ENCODE measurements at places on chromosomes 5 and 9. TPM values are rescaled to one million over a fixed set of nuclear protein-coding genes. Genes with fewer than 3 reads are reported as not detected.

The PCDHGA7 gene
- not detected for total RNA-seq

The C9orf50 gene
- total RNA-seq = not detected

The TYRP1 gene
- not detected for total RNA-seq

The ECM2 gene
- not detected for total RNA-seq

The PRR16 gene
- total RNA-seq = not detected

The CEP78 gene
- total RNA-seq = 40.7 TPM

The TMEM252 gene
- total RNA-seq = not detected

The RAB3C gene
- not detected for total RNA-seq

The ARSI gene
- total RNA-seq = not detected

The TTC16 gene
- total RNA-seq = 0.62 TPM

The LECT2 gene
- not detected for total RNA-seq

GRCh38 chr5:1476181-1476966 lies 31.1 kb upstream of the SLC6A3 start:
- no peak for DNase-seq

- no peak for DNase-seq
Measured at GRCh38 chr5:137320056-137321045, 178.8 kb downstream of the SPOCK1 start.

DNA sequence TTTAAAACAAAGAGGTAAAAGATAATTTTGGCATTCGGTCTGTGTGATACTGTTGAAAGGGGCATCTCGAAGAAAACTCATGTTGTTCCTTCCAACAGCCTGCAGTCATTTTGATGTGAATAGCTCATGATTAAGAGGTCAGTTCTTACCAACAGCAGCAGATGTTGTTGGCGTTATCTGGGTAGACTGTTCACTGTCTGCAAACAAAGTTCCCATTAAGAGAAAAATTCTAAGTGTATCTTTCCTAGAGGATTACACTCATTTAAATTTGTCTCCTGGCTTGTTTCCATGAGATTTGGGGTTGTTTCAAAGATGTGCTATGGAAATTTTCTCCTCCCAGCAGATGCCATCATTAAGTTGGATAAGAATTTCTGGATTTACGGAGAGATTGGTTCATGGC lies 138.2 kb upstream of the RORB start:
- no peak for DNase-seq

- no peak for DNase-seq
Measured at GRCh38 chr9:36987891-36988290, 46.2 kb downstream of the PAX5 start.

- DNase-seq = no peak
Measured at GRCh38 chr9:123282362-123283047, 14.1 kb upstream of the STRBP start.

- DNase-seq = no peak
Measured at GRCh38 chr5:107373549-107374263, 297.0 kb downstream of the EFNA5 start.

GRCh38 chr5:143758750-143759149 lies 53.2 kb upstream of the HMHB1 start:
- DNase-seq = no peak

- DNase-seq = no peak
Measured at GRCh38 chr9:82531795-82532194, 531.1 kb downstream of the RASEF start.

GRCh38 chr5:157288405-157289163 lies 22.7 kb downstream of the CYFIP2 start:
- DNase-seq = no peak

- no peak for DNase-seq
Measured at GRCh38 chr9:106450549-106450948, 412.4 kb upstream of the ZNF462 start.

DNA sequence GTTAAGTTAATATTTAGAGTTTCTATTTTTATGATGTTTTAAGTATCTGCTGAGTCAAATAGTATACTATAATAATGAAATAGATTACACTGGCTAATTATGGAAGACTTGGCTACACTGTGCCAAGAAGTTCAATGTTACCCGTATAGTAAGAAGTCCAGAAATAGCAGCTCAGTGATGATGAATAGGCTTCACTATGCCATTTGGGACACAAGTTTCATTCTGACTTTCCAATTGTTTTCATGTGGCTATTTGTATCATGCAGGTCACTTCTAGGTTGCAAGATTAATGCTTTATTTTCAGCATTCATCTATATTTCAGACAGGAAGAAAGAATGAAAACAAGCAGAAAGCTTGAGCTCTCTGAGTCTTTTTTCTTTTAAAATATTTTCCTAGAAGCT lies 194.5 kb upstream of the RIOK2 start:
- DNase-seq = no peak

GRCh38 chr9:131476777-131477345 lies 25.9 kb upstream of the POMT1 start:
- no peak for DNase-seq

GRCh38 chr9:68896486-68896885 lies 117.4 kb downstream of the PRKACG start:
- DNase-seq = no peak

DNA sequence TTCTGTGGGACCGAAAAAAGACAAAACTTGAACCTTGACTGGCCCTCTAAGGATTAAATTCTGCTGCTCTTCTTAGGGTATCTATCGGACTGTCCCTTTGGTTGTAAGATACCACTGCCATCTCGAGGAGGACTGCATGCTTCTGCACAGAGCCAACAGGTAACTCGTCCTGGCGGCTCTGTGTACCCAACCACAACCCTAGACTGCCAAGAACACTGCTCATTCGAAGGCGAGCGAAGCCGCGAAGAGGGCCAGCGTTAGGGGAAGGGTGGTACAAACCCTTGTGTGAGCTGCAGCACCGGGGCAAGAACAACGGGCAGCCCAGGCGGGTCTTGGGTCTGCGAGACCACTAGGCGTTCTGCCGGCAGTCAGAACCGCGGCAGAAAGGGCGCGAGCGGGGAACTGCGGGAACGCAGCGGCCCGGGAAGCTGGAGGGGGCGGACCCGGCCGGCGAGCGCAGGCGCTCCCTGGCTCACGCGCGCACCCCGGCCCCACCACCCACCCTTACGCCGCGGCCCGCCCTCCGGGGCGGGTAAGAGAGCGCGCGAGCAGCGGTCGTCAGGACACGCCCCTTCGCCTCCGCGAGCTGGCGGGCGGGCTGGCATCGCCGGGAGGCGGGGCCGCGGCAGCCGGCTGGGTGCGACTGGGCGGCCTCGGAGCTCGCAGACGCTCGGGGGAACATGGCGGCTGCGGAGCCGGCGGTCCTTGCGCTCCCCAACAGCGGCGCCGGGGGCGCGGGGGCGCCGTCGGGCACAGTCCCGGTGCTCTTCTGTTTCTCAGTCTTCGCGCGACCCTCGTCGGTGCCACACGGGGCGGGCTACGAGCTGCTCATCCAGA lies at the start of gene ISOC1:
TSS of gene ISOC1 (plus strand) at position 663 of the 837 bp plus-strand sequence. CDS start at position 681, 18 bp downstream.
- peak; percentile 92 for DNase-seq

GRCh38 chr5:135883441-135883840 lies 12.2 kb downstream of the IL9 start:
- DNase-seq = no peak

DNA sequence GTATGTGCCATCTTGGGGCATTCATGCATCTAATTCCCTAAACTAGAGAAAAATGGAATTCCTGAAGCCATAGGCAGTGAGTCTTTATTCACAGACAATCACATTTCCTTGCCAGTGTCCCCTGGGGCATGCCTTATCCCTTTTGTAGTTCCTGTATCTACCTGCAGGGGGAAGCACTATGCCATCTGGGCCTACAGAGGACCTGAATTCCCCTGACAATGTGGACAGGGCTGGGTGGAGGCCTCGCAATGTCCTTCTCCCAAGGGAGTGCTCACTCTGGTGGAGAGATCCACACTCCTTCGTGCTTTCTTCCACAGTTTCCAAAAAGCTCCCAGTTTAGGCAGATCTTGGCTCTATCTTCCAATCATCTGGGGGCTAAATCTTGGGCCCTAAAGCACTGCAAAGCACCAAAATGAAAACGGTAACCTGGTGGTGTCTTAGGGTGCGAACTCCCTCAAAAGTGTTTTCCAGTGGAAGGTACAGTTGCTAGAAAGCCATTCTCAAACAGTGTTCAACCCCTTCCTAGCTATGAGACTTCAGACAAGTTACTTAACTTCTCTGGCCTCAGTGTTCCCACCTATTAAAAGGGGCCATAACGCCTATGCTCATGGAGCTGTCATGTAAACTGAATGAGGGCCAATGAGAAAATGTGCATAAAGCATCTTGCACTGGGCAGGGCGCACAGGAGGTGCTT lies 17.5 kb downstream of the WHRN start:
- no peak for DNase-seq

DNA sequence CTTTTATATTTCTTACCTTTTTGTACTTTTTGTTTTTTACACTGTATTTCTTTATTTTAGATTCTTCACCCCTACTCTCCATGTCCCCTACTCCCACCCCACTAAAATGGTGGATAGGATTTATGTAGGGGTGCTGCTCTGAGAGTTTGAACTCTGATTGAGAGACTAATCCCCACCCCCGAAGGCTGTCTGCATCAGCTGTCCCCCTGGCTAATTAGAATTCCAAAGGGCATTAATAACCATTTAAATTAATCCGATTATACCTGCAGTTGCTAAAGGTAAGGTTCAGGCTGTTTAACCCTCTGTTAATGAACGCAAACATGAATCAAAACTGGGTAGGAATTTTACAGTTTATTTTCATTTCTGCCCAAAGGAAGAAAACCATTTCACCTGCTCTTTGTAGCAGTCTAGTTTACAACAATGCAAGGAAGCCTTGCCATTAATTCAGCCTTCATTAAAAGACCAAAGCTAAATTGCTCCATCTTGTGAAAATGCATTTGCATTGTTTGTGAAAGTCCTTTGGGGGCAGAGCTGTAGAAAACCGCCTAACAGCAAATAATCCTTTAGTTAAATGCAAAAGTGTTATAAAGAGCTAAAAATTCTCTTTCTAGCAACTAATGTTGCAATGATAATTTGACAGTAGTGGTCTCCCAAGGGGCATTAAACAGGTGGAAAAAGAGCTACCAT lies 71.2 kb downstream of the ZCCHC7 start:
- DNase-seq = no peak

DNA sequence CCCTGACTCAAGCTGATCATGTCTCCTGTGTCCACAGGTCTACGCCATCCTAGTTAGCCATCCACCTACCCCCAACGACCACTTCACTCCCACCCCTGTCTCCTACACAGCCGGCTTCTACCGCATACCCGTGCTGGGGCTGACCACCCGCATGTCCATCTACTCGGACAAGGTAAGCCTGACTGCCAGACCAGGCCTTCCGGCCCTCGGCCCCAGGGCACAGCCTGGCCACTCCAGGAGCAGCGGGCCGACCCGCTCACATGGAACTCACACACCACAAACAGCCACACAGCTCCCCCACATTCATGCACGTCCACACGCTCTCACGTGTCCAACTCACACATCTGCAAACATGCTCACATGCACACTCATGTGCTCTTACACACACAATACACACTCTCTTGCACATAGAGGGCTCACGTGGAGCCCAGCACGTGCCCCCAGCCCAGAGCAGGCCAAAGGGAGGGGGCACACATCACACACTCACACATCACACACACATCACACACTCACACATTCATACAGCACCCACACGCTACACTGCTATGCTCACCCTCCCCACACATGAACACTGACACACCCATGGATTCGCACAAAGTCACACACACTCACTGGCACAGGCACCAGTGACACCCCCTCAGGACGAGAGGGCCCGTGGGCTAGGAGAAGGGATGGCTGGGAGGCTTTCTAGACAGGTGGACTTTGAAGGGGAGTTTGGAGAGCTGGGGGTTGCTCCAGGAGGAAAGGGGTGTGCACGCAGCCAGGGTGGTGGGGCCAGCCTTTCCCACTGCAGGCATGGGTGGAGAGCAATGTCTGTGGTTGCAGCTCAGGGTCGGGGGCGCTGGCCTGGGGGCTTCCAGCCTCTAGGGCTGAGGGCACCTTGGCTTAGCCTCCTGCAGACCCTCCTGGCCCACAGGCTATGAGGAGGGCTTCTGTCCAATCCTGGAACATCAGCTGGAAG lies 3.3 kb downstream of the GRIN1 start:
- no peak for DNase-seq

DNA sequence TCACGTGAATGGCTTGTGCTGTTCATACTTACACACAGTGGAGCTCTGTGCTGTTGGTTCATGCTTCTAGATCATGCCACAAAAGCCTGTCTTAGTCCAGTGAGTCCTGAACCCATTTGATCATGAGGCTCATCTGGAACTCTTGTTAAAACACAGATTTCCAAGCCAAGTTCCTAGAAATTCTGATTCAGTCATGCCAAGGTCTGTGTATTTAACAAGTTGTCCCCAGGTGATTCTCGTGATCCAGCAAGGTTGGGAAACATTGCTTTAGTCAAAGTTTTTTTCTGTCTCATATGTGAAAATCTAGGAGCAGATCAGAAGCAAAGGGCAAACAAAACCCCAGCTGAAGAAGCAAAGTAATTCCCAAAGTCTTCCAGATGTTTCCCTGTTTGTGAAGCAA lies 112.5 kb upstream of the GAS1 start:
- no peak for DNase-seq

DNA sequence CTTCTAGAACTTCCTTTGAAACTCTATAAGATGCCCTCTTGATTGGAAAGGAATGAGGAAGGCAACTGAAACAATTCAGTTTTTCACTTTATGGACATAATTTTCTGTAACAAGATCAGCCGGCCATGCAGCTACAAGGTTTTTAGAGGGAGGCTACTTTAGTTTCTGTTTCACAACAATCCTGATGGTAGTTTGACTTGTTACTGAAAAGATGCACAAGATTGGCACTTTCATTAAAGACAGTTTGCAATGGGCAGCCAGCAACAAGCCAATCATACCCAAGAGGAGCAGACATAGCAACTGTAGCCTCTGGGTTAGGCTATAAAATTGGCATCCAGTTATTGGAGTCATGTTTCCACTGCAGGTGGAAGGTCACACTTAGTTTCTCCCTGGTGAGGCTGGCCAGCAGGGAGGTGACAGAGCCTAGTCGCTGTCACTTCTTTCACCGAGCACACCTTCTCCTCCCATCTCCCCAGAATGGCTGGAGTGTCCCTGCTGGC lies 74.3 kb upstream of the TGFBR1 start:
- no peak for DNase-seq

DNA sequence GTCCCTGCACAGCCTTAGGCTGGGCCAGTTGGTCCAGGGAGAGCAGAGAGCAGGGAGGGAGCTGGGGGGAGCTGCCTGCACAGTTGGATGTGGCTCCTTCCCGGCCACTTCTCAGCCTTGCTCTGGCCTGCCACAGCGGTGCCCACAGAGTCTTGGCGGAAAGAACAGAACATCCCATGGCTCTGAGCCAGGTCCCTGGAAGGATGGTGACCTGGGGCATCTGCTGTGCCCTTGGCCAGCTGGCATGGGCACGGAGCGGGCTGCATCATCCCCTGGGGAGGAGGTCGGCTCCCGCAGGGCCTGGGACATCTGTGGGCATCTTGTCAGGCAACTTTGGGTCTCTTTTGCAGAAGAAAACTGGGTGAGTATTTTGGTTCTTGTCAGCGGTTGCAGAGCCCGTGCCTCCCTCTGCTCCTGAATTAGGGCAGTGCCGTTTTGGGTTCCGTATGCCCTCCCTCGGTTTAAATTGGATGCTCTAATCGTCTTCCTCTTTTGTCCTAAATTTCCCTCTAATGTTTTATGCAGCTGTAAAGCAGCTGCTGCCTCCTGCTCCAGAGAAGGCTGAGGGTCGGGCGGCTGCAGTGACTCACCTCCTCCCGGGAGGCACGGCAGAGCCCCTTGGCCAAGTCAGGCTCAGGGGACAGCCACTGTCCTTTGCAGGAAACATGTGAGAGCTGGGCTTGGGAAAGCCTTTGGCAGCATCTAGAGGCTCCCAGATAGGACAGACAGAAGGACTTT lies 10.5 kb upstream of the NACC2 start:
- no peak for DNase-seq

All from activated naive CD4-positive, alpha-beta T cell treated with anti-CD3 and anti-CD28 coated beads, Interleukin-2, amount 50 U/mL, for 72 hours (primary cell).